Memory B cell (primary cell): ENCODE measurements at places on chromosomes 5 and 9.
A peak's percentile ranks its signal among the peaks of the same experiment; 100 is the strongest.

DNA sequence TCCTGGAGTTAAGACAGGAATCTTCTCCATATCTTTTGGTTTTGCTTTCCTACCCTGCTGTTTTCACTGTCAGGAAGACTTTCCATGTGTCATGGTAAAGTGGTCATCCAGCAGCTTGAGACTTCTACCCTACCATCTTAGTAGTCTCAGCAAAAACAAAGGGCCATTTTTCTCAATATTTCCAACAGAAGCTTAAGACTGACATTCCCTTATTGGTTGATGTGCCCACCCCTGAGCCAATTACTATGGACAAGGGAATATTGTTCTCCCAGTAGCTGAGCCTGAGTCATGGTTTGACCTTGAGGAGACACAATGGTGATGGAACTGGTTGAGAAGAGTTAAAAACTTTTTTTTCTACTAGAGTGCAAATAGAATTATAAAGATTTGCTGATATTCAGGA, 105.6 kb downstream of the CSNK1G3 start:
- H3K4me3 ChIP-seq: no peak overlapping the region
- H3K27ac ChIP-seq: no peak overlapping the region

DNA sequence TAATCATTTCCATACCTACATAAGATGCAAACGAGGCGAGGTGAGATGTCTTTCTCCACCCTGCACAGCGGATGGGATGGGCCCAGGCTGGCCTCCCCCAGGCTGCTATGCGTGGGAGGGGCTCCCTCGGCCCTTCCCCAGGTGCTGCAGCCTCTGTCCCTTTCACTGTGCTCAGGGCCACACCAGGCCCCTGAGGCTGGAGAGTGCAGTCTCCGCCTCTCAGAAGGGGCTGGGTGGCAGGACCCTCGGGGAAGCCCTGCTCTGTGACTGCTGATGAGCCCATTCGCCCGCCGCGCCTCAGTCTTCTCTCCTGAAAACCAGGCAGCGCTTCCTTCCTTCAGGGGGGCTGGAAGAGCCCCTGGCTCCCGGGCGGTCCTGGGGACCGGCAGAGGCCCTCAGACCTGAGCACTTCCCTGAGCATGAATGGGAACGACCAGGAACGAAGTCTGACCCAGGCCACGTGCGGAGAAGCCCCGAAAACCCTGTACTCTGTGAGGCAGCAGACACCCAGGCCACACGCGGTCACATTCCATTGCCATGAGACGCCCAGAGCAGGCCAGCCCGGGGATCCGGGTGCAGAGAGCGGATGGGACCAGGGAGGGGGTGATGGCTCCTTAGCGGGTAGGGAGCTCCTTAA, 21.9 kb upstream of the NOTCH1 start:
- H3K36me3 ChIP-seq: no peaks in the 10 kb centered on the region
- no peak overlapping the region for H3K4me3 ChIP-seq
- H3K27ac ChIP-seq: no peak overlapping the region
- H3K27me3 ChIP-seq: peaks cover 2% of the 10 kb centered on the region

DNA sequence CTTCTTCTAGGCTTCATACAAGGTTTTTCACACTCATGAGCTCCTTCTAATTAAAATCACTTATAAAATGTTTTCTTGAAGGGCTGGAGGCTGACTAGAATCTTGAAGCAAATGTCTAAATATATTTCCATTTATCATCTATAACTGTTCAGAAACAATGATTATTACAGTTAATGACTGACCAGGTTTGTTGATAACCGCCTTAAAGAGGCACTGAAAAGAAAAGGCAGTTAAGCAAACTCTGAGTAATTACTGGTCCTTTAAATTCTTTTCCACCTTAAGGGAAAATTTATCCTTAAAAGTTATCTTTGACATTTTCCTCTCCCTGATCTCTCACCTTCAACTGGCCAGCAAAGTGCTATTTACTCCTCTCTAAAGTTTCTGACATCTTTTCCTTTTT, 43.2 kb downstream of the RICTOR start:
- no peak overlapping the region for H3K4me3 ChIP-seq
- DNase-seq: no peak
- peaks cover 21% of the 10 kb centered on the region for H3K4me1 ChIP-seq
- H3K27me3 ChIP-seq: no peaks in the 10 kb centered on the region

GRCh38 chr5:180801596-180802324, 846 bp downstream of the MGAT1 start:
- H3K27me3 ChIP-seq: no peaks in the 10 kb centered on the region
- peaks cover 10% of the 10 kb centered on the region for H3K36me3 ChIP-seq
- peaks cover 69% of the 10 kb centered on the region for H3K4me1 ChIP-seq
- peak overlapping the region; percentile 59 for H3K27ac ChIP-seq
- H3K4me3 ChIP-seq: peak overlapping the region; percentile 97
- DNase-seq: no peak

DNA sequence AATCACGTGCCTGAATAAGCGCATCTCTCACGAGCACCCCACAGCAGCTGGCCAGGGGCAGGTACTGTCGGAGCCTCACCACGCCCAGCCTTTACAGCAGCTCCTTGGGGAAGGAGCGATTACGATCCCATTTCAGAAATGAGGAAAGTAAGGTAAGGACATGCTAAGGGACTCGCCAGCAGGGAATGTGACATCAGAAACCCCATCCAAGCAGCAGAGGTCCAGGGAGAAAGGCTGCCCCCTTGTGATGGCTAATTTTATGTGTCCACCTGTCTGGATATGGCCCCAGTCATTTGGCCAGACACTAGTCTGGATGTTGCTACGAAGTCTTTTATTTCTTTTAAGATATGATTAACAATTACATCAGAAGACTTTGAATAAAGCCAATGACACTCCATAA, 77.3 kb downstream of the UBE2QL1 start:
- peaks cover 23% of the 10 kb centered on the region for H3K27me3 ChIP-seq
- DNase-seq: no peak
- H3K4me1 ChIP-seq: no peaks in the 10 kb centered on the region
- H3K27ac ChIP-seq: no peak overlapping the region
- no peaks in the 10 kb centered on the region for H3K36me3 ChIP-seq

DNA sequence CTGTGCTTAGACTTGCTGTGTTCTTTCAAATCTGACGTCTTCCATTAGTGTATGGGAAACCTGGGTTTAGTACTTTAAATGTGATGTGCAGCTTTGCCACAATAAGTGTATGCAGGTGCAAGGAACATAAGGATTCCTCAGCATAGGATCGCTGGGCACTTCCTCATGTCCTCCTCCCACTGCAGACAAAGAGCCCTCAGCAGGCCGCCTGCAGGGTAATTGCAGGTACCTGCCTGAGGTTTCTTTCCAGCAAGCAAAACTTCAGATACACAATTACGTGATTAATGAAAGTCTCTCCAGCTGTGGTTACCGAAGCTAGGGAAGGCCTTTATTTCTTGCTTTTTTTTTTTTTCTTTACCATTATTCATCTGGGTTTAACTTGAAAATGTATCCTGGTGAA, 233.1 kb downstream of the RFK start:
- H3K36me3 ChIP-seq: no peaks in the 10 kb centered on the region
- no peaks in the 10 kb centered on the region for H3K4me1 ChIP-seq
- no peak for DNase-seq
- H3K4me3 ChIP-seq: no peak overlapping the region
